ENCODE measurements at places on chromosomes 4 and X.

GRCh38 chr4:117154251-117154650, 68.9 kb upstream of the TRAM1L1 start:
- DNase-seq, result no peak

DNA sequence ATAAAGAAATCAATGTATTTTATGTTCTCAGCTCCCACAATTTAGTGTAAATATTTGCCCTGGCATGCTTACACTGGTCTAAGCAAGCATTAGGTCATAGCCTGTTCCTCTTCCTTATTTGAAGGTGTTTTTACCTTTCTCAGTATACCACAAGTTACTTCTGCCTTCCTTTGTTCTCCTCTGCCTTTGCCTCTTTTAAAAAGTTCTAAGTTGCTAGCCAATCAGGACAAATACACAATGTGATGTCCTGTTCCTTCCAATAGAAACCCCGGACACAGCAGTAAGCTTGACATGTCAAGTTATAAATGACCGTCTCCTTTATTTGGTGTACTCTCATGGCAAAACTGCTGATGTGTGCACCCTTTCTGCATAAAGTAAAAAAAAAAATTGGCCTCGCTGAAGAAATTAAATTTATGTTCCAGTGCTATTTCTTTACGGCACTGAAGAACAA, 49.4 kb downstream of the UGT2B10 start:
- DNase-seq, result peak; percentile 32

DNA sequence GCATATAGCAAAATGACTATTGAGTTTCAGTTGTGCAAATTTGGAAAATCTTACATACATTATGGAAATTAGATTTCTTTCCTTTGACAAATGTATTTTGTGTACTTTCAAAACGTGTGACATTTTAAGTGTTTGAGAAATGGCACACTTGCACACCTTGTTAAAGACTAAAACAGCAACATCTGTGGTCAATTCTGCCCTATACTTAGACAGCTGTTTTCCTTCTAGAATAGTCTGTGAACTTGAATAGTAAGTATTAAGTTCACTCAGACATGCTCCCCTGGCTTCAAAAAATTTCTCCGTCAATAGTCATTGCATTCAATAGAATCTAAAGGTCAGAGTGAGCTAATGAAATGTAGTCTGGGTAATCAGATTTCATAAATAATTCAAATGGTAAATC, 21.7 kb upstream of the TBC1D9 start:
- no peak for DNase-seq

DNA sequence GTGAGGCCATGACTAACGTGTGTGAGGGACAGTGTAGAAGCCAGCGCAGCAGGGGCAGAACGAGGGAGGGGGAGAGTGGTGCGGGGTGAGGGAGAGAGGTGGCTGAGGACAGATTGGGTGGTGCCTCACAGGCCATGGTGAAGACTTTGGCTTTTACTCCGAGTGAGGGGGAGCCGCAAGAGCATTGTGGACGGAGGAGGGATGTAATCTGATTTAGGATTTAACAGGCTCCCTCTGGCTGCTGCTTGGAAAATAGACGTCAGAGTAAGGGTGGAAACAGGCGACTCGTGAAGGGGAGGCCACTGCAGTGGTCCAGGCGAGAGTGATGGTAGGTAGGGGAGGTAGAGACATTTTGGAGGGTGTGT, 13.0 kb downstream of the PPP1R3F start:
- no peak for DNase-seq

- DNase-seq, result no peak
These were observed 59.1 kb upstream of the MAML3 start for GRCh38 chr4:140213116-140213515.

Data from foreskin keratinocyte (primary cell).